Heart left ventricle (tissue), 16 donors: ENCODE measurements at places on chromosomes 7 and 10. TPM values are rescaled to one million over a fixed set of nuclear protein-coding genes. Genes with fewer than 3 reads are reported as not detected.

- no peaks in the 10 kb centered on the region for H3K27me3 ChIP-seq
- no peak overlapping the region for H3K27ac ChIP-seq
- no peaks in the 10 kb centered on the region for H3K36me3 ChIP-seq
- DNase-seq: no peak
- no peak overlapping the region for H3K4me3 ChIP-seq
Observed at GRCh38 chr10:116761883-116762282, 19.5 kb upstream of the HSPA12A start.

GRCh38 chr7:41720886-41721285 is 18.0 kb upstream of the INHBA start:
- H3K36me3 ChIP-seq: no peaks in the 10 kb centered on the region
- H3K4me3 ChIP-seq: no peak overlapping the region
- H3K4me1 ChIP-seq: no peaks in the 10 kb centered on the region
- DNase-seq: no peak
- no peak overlapping the region for H3K27ac ChIP-seq

- H3K27ac ChIP-seq: no peak overlapping the region
- DNase-seq: no peak
- no peaks in the 10 kb centered on the region for H3K4me1 ChIP-seq
Observed at GRCh38 chr10:96685306-96685705, 35.0 kb downstream of the PIK3AP1 start.

DNA sequence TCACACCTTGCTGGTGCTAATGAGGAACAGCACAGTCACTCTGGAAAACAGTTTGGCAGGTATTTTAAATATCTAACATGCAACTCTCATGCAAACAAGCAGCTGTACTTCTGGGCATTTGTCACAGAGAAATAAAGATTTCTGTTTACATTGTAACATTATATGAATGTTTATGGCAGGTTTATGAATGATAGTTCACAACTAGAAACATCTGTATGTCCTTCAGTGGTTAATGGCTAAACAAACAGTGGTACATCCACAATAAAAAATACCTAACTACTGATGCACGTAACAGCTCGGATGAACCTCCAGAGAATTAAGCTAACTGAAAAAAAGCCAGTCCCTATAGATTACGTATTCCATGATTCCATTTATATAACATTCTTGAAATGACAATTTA is 109.6 kb downstream of the GPR37 start:
- DNase-seq: no peak
- no peaks in the 10 kb centered on the region for H3K36me3 ChIP-seq
- no peaks in the 10 kb centered on the region for H3K4me1 ChIP-seq
- no peaks in the 10 kb centered on the region for H3K27me3 ChIP-seq

- no peak for DNase-seq
- H3K36me3 ChIP-seq: no peaks in the 10 kb centered on the region
- H3K27ac ChIP-seq: no peak overlapping the region
- H3K27me3 ChIP-seq: no peaks in the 10 kb centered on the region
Observed at GRCh38 chr7:100208911-100209408, 10.8 kb upstream of the PVRIG start.

- no peaks in the 10 kb centered on the region for H3K36me3 ChIP-seq
- H3K27ac ChIP-seq: no peak overlapping the region
- H3K27me3 ChIP-seq: no peaks in the 10 kb centered on the region
- H3K4me1 ChIP-seq: no peaks in the 10 kb centered on the region
Observed at GRCh38 chr7:51000956-51001355, 218.3 kb upstream of the GRB10 start.

CCZ1 gene
- 31.7 TPM for total RNA-seq

DNA sequence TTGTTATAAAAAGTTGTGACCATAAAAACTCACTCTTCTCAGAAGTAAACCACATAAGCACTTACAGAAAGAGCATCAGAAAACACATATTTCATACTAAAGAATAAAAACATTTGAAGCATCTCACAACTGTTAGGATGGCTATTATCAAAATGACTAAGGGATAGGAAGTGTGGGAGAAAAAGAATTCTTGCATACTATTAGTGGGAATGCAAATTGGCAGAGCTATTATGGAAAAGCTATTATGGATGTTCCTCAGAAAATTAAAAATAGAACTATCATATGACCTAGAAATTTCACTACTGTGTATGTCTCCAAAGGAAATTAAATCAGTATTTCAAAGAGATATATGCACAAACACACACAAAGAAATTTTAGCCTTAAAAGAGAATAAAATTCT is 25.2 kb upstream of the POT1 start:
- DNase-seq: no peak
- H3K27me3 ChIP-seq: no peaks in the 10 kb centered on the region
- no peak overlapping the region for H3K4me3 ChIP-seq
- H3K36me3 ChIP-seq: no peaks in the 10 kb centered on the region
- no peaks in the 10 kb centered on the region for H3K4me1 ChIP-seq

PCDH15 gene
- 0.45 TPM for total RNA-seq

- H3K4me3 ChIP-seq: no peak overlapping the region
- H3K27me3 ChIP-seq: no peaks in the 10 kb centered on the region
- no peak overlapping the region for H3K27ac ChIP-seq
- H3K36me3 ChIP-seq: no peaks in the 10 kb centered on the region
Observed at GRCh38 chr10:111739125-111739873, 444.3 kb downstream of the GPAM start.

- no peak overlapping the region for H3K4me3 ChIP-seq
- DNase-seq: no peak
- no peaks in the 10 kb centered on the region for H3K27me3 ChIP-seq
- H3K27ac ChIP-seq: no peak overlapping the region
- H3K4me1 ChIP-seq: no peaks in the 10 kb centered on the region
Observed at GRCh38 chr10:8312781-8313180, 258.3 kb downstream of the GATA3 start.

DNA sequence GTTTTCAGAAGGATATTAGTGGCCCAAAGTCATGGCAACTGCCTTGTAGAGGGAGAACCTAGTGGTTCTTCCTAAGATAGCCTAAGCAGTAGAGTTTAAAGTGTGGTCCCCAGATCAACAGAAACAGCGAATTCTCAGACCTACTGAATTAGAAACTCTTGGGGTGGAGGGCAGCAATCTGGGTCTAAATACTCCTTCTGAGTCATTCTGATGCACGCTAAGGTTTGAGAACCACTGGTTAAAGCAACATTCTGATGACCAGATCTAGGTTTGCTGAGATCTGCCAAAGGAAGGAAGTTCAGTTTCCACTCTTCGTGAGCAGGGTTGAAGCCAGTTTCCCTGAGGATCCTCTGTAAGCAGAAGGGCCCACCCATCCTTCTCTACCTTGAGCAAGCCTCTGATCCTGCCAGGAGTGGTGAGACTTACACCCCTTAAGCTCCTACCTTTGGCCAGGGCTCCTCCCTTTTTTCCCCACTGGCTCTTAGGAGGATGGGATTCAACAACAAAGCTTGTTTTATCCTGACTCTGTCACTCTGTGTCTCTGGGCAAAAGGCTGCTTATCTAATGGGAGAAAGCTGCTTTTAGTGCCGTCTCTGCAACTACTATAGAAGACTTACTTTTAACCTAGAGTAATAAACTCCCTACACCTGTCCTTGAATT is 26.8 kb upstream of the TRUB1 start:
- H3K36me3 ChIP-seq: no peaks in the 10 kb centered on the region
- H3K27me3 ChIP-seq: no peaks in the 10 kb centered on the region
- H3K27ac ChIP-seq: no peak overlapping the region

TEX47 gene
- not detected for total RNA-seq

GRCh38 chr7:116148626-116149025 is 61.7 kb upstream of the TES start:
- no peak for DNase-seq
- no peak overlapping the region for H3K4me3 ChIP-seq
- H3K27ac ChIP-seq: no peak overlapping the region
- no peaks in the 10 kb centered on the region for H3K27me3 ChIP-seq
- H3K4me1 ChIP-seq: no peaks in the 10 kb centered on the region

- H3K27ac ChIP-seq: peak overlapping the region; percentile 80
- DNase-seq: no peak
- no peaks in the 10 kb centered on the region for H3K27me3 ChIP-seq
- peaks cover 38% of the 10 kb centered on the region for H3K4me1 ChIP-seq
- no peak overlapping the region for H3K4me3 ChIP-seq
Observed at GRCh38 chr7:129830949-129831348, 121.8 kb downstream of the UBE2H start.

GRCh38 chr7:90188281-90188680 is 23.3 kb upstream of the STEAP2 start:
- no peaks in the 10 kb centered on the region for H3K4me1 ChIP-seq
- H3K4me3 ChIP-seq: no peak overlapping the region
- DNase-seq: no peak
- no peak overlapping the region for H3K27ac ChIP-seq
- no peaks in the 10 kb centered on the region for H3K27me3 ChIP-seq

GRCh38 chr7:23211589-23211988 is 29.7 kb downstream of the NUP42 start:
- no peaks in the 10 kb centered on the region for H3K4me1 ChIP-seq
- no peak overlapping the region for H3K4me3 ChIP-seq
- no peaks in the 10 kb centered on the region for H3K27me3 ChIP-seq

FAM241B gene
- total RNA-seq: 1.4 TPM

ATG9B gene
- not detected for total RNA-seq

DNA sequence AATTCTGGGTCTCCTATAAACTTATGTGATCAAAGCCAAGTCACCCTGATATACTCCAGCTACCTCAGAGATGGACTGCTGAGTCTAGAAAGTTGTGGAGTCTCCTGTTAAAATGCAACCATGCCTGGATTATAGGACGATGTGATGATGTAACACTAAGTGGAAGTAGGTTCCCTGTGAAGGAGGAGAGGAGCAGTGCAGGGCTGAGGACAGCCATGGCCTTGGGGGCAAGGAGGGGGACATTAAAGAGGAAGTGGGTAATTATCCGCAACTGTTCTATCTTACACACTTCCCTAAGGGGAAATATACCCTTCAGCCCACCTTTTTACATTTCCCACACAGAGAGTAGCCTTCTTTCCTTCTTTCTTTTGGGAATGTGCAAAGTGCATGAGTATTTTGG is 63.8 kb downstream of the MTPN start:
- no peak overlapping the region for H3K27ac ChIP-seq
- H3K27me3 ChIP-seq: no peaks in the 10 kb centered on the region
- H3K4me3 ChIP-seq: no peak overlapping the region
- H3K36me3 ChIP-seq: no peaks in the 10 kb centered on the region

DNA sequence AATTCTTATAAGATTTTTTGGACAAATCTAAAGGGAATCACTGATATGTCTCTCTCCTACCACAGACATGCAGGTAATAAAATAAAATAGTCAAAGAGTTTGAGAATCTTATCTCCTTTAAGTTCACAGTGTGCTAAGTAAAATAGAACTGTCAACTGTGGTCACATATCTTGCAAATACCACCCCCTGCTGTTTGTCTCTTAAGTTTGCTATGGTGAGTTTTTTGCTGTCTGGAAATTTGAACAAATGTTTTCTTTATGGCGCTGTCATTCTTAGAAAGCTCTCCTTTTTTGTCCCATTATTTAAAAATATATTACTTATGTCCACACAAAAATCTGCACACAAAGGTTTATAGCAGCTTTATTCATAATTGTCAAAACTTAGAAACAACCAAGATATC is 19.6 kb downstream of the GIMAP5 start:
- peaks cover 46% of the 10 kb centered on the region for H3K4me1 ChIP-seq
- H3K36me3 ChIP-seq: no peaks in the 10 kb centered on the region
- no peak overlapping the region for H3K4me3 ChIP-seq
- DNase-seq: no peak

FEZF1 gene
- total RNA-seq: not detected

CDHR3 gene
- 0.78 TPM for total RNA-seq

PAX2 gene
- total RNA-seq: not detected

GRCh38 chr10:133537546-133538545 is 10.7 kb downstream of the CYP2E1 start:
- H3K4me3 ChIP-seq: no peak overlapping the region
- no peak for DNase-seq
- H3K4me1 ChIP-seq: no peaks in the 10 kb centered on the region
- no peak overlapping the region for H3K27ac ChIP-seq

DNA sequence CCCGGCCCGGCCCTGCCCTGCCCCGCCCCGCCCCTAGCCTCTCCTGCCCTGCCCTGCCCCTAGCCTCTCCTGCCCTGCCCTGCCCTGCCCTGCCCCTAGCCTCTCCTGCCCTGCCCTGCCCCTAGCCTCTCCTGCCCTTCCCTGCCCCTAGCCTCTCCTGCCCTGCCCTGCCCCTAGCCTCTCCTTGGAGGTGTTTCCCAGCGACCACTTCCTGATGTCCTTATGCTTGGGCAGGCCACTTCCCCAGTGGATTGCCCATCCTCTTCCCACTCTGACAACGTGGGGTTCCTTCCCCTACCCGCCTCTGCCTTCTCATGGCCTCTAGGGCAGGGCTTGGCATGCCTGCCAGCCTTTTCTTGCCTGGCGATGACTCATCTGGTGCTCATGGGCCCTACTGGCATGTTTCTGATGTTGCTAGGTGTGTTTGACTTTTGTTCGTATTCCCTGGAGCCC is 21.2 kb downstream of the PRXL2A start:
- peaks cover 5% of the 10 kb centered on the region for H3K36me3 ChIP-seq
- H3K27me3 ChIP-seq: no peaks in the 10 kb centered on the region
- no peaks in the 10 kb centered on the region for H3K4me1 ChIP-seq
- DNase-seq: no peak

DNA sequence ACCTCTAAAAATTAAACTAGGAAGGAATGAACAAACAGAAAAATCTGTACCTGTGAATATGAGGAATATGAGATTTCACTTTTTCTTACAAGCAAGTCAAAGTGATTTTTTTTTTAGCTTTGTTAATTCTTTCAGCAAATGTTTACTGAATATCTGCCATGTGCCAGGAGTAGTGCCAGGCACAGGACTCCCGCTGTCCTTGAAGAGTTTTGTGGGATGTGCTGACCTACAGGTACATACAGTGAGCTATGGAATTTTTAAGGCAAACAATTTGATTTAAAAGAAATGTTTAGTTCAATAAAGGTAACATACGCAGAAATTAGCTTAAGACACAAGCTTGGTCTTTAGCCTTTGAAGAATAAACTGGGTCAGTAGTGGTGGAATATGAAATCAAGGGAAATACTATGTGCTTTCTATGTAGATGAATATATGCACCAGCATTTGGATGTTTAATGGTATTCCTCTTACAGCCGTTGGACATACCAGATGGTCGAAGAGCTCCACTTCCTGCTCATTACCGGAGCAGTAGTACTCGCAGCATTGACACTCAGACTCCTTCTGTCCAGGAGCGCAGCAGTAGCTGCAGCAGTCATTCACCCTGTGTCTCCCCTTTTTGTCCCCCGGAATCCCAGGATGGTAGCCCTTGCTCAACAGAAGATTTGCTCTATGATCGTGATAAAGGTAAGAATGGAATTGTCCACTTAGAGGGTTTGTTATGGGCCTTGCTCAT is 102.0 kb downstream of the GLCCI1 start:
- no peak overlapping the region for H3K27ac ChIP-seq
- H3K27me3 ChIP-seq: no peaks in the 10 kb centered on the region
- no peaks in the 10 kb centered on the region for H3K4me1 ChIP-seq
- no peak overlapping the region for H3K4me3 ChIP-seq
- H3K36me3 ChIP-seq: no peaks in the 10 kb centered on the region

SPOCK2 gene
- 13.1 TPM for total RNA-seq
